ENCODE measurements at places on chromosomes 1 and 21.

GRCh38 chr1:203158960-203159665 lies 16.5 kb downstream of the MYBPH start:
- DNase-seq: no peak
- no peak overlapping the region for H3K27ac ChIP-seq
- H3K4me1 ChIP-seq: no peaks in the 10 kb centered on the region
- H3K27me3 ChIP-seq: peaks cover 14% of the 10 kb centered on the region

DNA sequence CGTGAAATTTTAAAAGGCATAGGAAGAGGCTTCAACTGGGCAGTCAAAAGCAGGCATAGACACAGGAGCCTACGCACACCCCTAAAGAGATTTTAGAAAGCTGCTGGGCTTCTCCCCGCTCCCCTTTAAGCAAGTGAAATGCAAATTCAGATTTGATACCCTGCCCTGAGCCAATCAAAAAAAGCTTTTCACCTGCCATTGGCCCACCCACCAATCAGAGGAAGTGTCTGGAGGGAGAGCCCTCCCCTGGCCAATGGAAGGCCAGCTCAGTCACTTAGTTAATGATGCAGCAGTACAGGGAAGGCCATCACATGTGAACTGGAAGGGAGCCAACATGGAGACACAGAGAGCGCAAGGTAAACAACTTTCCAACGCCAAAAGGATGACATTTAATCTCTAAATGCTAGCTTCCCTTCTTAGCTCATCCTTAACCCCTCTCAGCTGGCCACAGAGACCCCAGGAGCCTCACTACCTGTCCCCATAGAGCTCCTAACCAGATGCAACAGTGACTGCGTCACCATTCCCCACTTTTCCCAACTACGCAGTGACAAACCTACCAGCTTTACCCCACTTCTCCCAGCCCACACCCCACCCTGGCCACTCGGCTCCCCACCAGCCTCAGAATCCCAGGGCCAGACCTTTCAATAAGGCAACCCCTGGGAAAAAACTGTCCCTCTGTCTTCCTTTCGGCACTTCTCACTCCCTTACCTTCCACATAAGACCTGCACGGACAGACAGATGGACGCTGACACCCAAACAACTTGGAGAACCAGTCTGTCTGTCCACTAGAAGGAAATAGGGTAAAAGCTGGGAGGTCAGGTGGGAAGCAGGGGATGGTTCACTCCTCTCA lies 71.0 kb downstream of the CD46 start:
- peak; percentile 46 for DNase-seq
- H3K4me3 ChIP-seq: peak overlapping the region; percentile 73
- no peaks in the 10 kb centered on the region for H3K27me3 ChIP-seq
- peaks cover 26% of the 10 kb centered on the region for H3K36me3 ChIP-seq

DNA sequence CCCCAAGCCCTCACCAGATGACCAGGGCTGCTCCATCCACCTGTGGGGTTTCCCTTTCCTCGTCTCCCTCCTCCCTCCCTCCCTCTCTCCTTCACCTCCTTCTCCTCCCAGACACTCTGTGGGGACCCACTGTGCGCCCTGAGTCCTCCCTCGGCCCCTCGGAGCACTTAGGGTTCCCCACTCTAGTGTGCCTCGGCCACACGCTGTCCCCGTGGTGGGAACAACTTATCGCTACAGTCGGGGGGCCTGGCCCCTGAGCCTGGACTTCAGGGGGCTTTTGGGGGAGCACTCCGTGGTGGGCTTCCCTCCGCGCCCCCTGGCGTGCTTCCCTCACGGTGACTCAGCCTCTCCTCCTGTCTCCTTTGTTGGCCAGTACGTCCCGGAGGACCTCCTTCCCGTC lies 27.5 kb downstream of the CSTB start:
- no peak for DNase-seq
- H3K4me1 ChIP-seq: no peaks in the 10 kb centered on the region
- H3K27ac ChIP-seq: no peak overlapping the region
- H3K4me3 ChIP-seq: no peak overlapping the region
- peaks cover 44% of the 10 kb centered on the region for H3K36me3 ChIP-seq

DNA sequence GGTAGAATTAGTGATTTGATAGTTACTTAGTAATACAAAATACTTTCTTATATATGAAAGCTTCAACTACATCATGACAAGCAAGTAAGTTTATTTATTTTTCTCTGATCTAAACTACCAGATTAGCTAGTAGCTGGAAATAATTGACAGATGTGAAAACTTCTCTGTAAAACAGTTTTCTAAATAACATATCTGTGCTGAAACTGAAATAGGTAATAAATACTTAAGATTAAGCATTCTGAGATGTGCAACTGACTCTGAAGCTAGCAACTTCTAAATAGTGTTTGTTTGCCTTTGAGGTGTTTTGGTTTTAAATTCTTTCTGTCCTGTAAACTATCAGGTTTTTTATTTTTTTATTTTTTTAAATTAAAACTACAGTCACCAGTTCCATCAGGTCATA lies 18.5 kb upstream of the LHX8 start:
- no peaks in the 10 kb centered on the region for H3K36me3 ChIP-seq
- no peak overlapping the region for H3K27ac ChIP-seq
- H3K4me3 ChIP-seq: no peak overlapping the region
- no peak for DNase-seq

DNA sequence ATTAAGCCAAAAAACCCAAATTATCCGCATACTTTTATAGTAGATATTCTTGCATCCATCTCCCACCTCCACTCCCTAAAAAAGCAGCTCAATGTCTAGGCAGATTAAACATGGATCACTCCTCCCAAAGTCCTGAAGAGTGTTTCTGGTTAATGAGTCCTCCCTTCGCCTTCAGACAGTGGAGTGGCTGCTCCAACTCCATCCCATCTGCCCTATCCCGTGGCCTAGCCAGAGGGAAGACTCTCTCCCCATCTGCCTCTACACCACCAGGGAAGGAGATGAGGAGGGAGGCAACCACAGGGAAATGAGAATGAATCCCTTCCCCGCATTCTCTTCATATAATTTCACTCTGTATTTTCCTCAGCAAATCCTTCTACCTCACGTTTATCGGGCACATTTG lies 103.8 kb downstream of the SLC45A1 start:
- no peak for DNase-seq
- peaks cover 36% of the 10 kb centered on the region for H3K4me1 ChIP-seq
- peaks cover 21% of the 10 kb centered on the region for H3K36me3 ChIP-seq
- no peaks in the 10 kb centered on the region for H3K27me3 ChIP-seq
- H3K4me3 ChIP-seq: no peak overlapping the region

GRCh38 chr1:193514397-193514796 lies 328.0 kb upstream of the B3GALT2 start:
- peaks cover 19% of the 10 kb centered on the region for H3K36me3 ChIP-seq
- no peak overlapping the region for H3K27ac ChIP-seq
- no peak for DNase-seq
- H3K27me3 ChIP-seq: no peaks in the 10 kb centered on the region

GRCh38 chr21:46264690-46265144 lies 20.7 kb downstream of the MCM3AP start:
- H3K4me1 ChIP-seq: no peaks in the 10 kb centered on the region
- no peak overlapping the region for H3K4me3 ChIP-seq
- no peak overlapping the region for H3K27ac ChIP-seq
- no peaks in the 10 kb centered on the region for H3K27me3 ChIP-seq
- no peak for DNase-seq

GRCh38 chr1:67489643-67490042 lies 59.4 kb upstream of the SERBP1 start:
- no peaks in the 10 kb centered on the region for H3K4me1 ChIP-seq
- H3K4me3 ChIP-seq: no peak overlapping the region
- no peak overlapping the region for H3K27ac ChIP-seq
- H3K27me3 ChIP-seq: no peaks in the 10 kb centered on the region
- no peak for DNase-seq

DNA sequence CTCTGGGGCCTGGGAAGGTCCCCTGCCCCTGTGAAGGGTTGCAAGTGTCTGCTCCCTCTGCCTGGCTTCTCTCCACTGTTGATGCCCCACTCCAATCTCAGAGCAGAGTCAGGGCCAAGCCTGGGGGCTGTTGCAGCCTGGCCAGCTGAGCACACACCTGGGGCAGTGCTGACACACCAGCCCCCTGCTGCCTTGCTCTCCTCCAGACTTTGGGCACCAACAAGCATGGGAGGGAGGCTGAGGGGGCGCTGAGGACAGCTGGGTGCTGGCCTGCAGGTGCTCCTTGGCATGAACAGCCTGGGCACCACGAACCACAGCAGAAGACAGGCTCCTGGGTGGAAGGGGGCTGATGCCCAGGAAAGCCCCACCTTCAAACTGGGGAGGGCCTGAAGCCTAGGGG lies 9.6 kb upstream of the MTR start:
- no peak for DNase-seq
- peaks cover 17% of the 10 kb centered on the region for H3K27me3 ChIP-seq
- H3K4me3 ChIP-seq: no peak overlapping the region

DNA sequence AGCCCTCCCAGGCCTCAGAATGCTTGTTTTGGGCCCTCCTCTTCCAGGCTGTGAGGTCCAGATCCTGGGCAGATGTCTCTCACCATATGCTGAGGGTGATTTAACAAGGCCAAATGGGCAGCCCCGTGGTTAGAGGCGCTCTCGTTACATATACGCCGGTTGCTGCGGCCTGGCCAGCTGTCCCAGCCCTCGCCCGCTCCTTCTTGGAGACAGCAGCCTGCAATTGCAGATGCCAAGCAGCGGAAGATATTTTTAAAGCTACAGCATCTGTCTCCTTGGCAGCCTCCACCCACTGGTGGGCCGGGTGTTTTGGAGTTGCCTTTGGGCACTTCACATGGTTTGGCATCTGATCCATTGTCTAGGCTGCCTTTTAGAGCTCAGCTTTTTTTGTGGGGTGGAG lies 178.8 kb upstream of the NFIA start:
- H3K4me1 ChIP-seq: peaks cover 4% of the 10 kb centered on the region
- H3K4me3 ChIP-seq: no peak overlapping the region
- H3K36me3 ChIP-seq: no peaks in the 10 kb centered on the region

- no peak overlapping the region for H3K27ac ChIP-seq
- H3K36me3 ChIP-seq: no peaks in the 10 kb centered on the region
- no peak overlapping the region for H3K4me3 ChIP-seq
- H3K27me3 ChIP-seq: no peaks in the 10 kb centered on the region
Observed at GRCh38 chr1:27643600-27644368, 8.8 kb upstream of the FGR start.

Data from activated T-helper 2 cell treated with anti-CD3 and anti-CD28 coated beads, Interferon-gamma antibody, Interleukin-2, Interleukin-4, amounts not matched to agents 10 μg/mL and 5 μg/mL and 100 μg/mL, durations not matched to agents 14 hours and 24 hours and 36 hours (primary cell).